ENCODE measurements at places on chromosomes 7 and 10.

- H3K27me3 ChIP-seq = no peaks in the 10 kb centered on the region
- H3K27ac ChIP-seq = no peak overlapping the region
- H3K4me3 ChIP-seq = no peak overlapping the region
- no peaks in the 10 kb centered on the region for H3K36me3 ChIP-seq
- H3K4me1 ChIP-seq = no peaks in the 10 kb centered on the region
These were observed 331.4 kb upstream of the TMEM229A start for GRCh38 chr7:124364283-124364682.

- no peaks in the 10 kb centered on the region for H3K27me3 ChIP-seq
- peak overlapping the region; percentile 83 for H3K4me3 ChIP-seq
- DNase-seq = no peak
- peaks cover 29% of the 10 kb centered on the region for H3K4me1 ChIP-seq
- H3K27ac ChIP-seq = peak overlapping the region; percentile 91
- peaks cover 26% of the 10 kb centered on the region for H3K36me3 ChIP-seq
These were observed 624 bp upstream of the ZNF783 start for GRCh38 chr7:149261316-149261828.

- H3K36me3 ChIP-seq = no peaks in the 10 kb centered on the region
- no peaks in the 10 kb centered on the region for H3K4me1 ChIP-seq
- no peak for DNase-seq
- H3K27ac ChIP-seq = no peak overlapping the region
- no peak overlapping the region for H3K4me3 ChIP-seq
These were observed 351.8 kb downstream of the PTPRN2 start for GRCh38 chr7:158235862-158236261.

- peak overlapping the region; percentile 34 for H3K4me3 ChIP-seq
- peaks cover 9% of the 10 kb centered on the region for H3K36me3 ChIP-seq
- DNase-seq = no peak
- no peak overlapping the region for H3K27ac ChIP-seq
These were observed 24.3 kb downstream of the NUP42 start for GRCh38 chr7:23205909-23206767.

DNA sequence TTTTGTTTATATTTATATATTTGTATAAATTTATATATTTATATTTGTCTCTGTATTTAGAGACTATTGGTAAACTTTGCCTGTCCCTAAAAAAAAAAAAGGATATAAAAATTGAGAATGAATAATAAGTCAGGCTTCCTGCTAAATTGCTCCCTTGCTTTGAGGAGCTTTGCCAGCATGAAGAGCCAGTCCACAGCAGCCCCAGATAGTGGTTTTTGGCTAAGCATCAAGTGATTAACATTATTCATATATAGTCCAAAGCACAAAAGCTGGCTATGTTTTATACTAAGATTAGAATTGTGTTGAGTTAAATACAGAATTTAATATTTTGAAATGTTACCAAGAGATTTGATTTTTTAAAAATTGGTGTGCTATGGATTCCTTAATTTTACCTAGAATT lies 264.9 kb upstream of the FERD3L start:
- no peak for DNase-seq
- H3K4me3 ChIP-seq = no peak overlapping the region
- no peak overlapping the region for H3K27ac ChIP-seq
- H3K4me1 ChIP-seq = no peaks in the 10 kb centered on the region

Data from effector memory CD8-positive, alpha-beta T cell (primary cell).